ENCODE measurements at places on chromosomes 1 and 21.

DNA sequence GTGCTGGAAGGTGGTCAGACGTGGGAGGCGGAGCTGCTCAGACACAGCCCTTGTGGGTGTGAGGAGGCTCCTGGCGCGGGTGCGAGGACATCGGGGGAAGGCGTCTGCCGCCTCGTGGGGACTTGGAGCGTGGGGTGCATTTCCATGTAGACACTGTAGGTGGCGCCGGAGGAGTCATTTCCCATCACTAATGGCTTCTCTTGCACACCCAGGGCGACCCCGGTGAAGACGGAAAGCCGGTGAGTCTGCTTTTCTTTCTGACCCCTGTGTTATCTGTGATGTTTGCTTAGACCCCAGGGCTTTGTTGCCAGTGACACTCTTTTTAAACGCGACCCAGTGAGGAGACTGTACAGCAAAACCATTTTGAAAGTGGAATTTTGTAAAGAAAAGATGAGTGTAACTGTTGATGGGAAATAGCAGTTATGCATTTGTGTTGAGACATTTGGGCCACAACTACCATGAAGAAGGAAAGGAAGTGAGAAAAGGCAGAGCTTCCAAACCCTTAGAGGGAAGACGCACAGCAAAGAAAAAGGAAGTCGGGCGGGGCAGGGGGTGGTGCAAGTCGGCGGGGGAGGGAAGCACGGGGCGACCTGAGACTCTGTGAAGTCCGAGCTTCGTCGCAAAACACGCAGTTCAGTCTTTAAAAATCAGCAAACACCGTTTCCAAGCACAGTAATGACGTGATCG lies 64.0 kb downstream of the SLC19A1 start:
- peak; percentile 35 for DNase-seq

DNA sequence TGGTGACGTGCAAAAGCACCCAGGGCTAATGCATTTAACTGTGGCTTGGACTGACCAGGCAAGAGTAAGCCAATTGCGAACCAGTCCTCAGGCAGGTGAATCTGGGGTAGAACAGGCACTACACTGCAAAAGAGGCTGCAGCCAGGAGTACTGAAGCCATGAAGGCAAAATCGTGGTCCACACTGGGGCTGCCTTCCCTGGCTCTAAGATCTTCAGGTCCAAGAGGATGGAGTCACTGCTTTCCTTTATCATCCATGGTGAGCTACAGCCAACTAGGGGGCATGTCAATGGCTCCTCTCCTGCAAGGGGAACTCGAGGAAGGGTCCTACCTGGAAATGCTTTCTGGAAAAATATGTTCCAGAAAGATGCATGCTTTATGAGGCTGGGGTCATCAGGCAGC lies 100.6 kb upstream of the AJAP1 start:
- no peak for DNase-seq

DNA sequence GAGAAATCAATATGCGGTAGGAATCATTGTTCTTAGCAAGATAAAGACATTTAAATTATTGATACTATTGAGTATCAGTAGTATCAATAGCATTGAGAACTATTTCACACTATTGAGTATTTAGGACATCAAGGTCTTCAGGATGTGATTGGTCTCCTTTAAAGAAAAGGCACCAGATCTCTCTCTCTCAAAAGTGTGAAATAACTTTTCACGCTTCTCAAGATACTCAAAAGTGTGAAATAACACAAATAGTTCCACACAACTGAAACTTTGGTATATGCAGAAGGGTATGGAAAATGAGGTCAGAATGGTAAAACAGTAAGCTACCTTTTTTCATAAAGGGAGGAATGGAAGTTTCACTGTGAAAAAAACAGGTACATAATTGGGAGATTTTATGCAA lies 6.7 kb upstream of the PYHIN1 start:
- no peak for DNase-seq

GRCh38 chr21:45713613-45714012 lies 70.1 kb downstream of the PCBP3 start:
- DNase-seq, result no peak

- peak; percentile 51 for DNase-seq
Measured at GRCh38 chr1:59499273-59499942, 202.5 kb downstream of the FGGY start.

DNA sequence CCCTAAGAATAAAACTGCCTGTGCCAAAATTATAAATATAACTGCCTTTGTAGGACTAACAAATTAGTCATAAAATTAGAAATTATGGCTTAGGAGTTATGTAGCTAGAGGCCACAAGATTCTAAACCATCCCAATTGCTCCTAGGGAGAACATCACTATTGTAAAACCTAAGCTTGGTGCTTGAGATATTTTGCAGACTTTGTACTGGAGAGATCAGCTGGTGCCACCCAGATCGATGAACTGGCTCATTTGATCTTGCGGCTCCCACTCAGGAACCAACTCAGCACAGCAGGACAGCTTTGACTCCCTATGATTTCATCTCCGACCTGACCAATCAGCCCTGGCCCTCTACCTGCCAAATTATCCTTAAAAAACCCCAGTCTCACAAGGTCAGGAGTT lies 30.6 kb downstream of the HHAT start:
- DNase-seq, result no peak

- peak; percentile 21 for DNase-seq
Measured at GRCh38 chr1:181504399-181504842, 21.1 kb downstream of the CACNA1E start.

DNA sequence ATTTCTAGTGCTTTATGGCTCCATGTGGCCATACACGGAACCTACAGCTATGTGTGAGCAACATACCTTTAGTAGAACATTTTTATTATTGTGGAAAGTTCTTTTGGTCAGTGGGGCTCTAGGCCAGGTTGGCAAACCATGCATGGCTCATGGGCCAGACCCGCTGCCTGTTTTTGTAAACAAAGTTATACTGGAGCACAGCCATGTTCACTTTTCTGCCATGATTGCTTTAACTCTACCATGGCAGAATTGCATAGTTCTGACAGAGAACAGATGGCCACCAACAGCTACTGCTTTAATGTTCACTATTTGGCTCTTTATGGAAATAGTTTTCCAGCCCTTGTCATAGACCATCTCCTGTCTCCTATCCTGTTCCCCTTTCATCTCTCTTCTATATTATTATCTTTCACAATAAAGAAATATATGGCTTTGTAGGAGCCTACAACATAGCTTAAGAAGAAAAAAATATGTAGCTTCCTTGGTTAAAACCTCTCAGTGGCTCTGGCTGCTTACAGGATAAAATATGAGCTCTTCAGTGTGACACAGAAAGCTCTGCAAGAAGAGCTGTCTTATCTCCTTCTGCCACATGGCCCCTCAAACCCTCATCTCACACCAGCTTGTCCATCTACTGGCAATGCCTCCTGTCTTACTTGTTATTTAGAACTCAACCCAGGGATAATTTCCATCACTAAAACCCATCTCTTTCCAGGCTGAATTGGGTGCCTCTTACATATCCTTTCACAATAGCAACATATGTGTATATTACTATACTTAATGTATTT lies 54.6 kb upstream of the RWDD3 start:
- DNase-seq, result no peak

DNA sequence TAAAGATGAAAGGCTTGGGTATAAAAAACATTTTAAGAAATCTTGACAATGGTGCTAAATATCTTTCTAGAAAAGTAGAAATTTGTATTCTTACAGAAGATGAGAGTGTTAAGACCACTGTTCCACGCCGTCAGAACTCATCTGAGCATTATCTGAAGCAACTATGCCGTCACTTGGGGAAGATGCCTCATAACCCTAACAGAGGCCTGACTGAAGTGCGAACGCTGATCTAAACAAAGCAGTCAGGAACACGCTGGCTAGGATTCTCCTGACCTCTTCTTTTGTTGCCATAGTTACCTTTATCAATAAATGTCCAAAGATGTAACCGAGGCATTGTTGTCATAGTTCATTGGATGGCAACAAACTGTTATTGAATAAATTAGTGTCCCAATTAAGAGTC lies 612.4 kb downstream of the LTN1 start:
- no peak for DNase-seq

DNA sequence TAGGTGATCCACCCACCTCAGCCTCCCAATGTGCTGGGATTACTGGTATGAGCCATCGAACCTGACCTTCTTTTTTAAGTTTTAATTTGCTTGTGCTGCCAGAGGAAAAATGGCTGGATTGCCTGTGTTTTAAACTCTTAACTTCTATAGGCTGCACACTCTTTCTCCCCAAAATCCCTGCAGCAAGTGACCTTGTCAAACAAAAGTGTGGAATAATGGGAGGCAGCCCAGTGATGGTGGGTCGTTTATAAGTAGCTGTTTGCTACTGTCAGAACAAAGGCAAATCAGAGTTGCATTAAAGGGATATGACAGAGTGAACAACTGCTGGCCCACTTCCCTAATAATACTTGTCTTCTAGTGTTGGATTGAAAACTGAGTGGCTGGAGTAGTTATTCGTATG lies 74.2 kb downstream of the ADGRL2 start:
- DNase-seq, result no peak

GRCh38 chr1:117067533-117068370 lies 7.6 kb downstream of the TTF2 start:
- peak; percentile 59 for DNase-seq

GRCh38 chr1:1926886-1927660 lies 8.0 kb upstream of the TMEM52 start:
- DNase-seq, result no peak

GRCh38 chr1:66298464-66298863 lies 235.5 kb upstream of the SGIP1 start:
- DNase-seq, result no peak

DNA sequence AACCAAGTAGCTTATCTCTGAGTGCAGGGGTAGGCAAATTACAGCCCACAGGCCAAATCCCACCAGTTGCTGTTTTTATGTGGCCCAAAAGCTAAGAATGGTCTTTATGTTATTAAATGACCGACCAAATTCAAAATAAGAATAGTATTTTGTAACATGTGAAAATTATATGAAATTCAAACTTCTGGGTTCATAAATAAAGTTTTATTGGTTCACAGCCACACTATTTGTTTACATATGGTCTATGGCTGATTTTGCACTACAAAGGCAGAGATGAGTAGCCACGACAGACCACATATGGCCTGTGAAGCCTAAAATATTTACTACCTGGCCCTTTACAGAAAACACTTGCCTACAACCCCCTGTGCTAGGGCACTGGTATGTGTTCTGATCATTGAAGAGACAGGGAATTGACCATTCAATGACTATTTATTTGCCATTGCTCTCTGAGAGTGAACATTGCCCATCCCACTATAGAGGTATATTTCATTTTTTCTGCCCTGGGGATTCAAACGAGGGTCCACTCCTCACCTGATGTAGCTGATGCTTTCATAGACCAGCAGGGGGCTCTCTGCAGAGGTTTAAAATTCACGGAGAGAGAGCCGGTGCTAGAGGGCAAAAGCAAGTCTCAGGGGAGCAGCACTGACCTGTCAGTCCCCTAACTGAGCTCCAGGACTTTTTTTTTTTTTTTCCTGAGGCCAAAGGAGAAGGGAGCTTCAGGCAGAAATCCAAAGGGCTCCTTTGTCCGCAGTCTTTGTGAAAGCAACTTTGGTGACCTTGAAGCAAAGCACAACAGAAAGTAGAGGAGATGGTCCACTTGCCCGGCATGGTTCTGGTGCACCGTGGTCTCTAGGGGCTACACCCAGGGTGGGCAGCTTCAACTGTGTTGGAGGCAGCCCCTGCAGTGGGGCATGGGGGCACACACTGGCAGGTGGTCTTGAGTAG lies 7.3 kb upstream of the GNL2 start:
- DNase-seq, result no peak

DNA sequence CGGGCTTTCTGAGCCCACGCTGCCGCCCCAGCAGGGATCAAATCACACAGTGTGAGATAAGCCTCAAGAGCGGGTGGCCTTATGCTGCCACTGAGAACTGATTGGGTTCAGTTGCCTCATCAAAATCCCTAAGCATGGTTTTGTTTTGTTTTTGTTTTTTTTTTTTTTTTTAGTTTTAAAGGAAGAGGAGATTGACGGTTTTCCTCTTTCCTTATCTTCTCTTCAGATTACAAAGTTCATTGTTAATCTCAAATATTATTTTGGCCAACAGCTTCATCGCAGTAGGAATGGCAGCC lies 651 bp downstream of the COA6 start:
- no peak for DNase-seq

- no peak for DNase-seq
Measured at GRCh38 chr1:180250883-180251509, 20.9 kb downstream of the LHX4 start.

GRCh38 chr1:54008876-54009275 lies 9.1 kb downstream of the LDLRAD1 start:
- no peak for DNase-seq

DNA sequence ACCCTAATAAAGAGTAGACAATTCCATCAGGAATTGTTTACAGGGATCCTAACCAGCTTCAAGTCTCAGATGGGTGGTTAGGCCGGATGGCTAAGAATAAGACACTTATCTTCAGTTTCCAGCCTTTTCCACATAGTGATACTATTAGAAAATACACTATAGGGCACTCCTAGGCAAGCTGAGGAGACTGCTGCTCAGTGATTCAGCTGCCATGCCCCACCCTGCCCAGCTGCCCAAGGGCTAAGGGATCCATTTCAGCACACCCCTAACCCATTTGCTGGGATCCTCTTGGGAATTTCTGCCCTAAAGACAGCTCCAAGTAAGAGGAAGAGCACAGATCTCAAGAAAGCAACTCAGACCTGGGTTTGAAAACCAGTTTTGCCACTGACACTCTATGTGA lies 31.9 kb downstream of the PLPP3 start:
- DNase-seq, result no peak

DNA sequence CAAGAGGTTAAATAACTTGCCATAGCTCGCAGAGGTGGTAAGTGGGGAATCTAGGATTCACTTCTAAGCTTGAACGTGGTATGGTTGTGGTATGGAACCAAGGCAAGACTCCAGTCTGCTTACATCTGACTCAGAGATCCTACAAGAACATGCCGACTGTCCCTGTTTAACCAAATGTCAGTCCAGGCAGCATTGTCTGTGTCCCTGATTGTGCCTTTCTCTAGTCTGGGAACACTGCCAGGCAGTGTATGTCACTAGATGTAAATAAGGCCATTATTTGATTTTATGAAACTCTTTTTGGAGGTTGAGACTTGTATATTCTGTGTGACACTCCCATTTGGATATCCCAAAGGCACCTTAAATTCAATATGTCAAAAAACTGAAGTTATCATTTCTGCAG lies 96.0 kb downstream of the NOS1AP start:
- DNase-seq, result no peak

GRCh38 chr1:96973605-96974004 lies 252.0 kb downstream of the PTBP2 start:
- DNase-seq, result no peak

- peak; percentile 86 for DNase-seq
Measured at GRCh38 chr1:239386453-239387303, at the start of gene CHRM3. Gene CHRM3, plus strand, starts transcription at chr1:239386568. Its CDS starts 520,884 bp downstream, at chr1:239907452.

Measured in A172 (cell line).